ENCODE measurements at places on chromosomes 11 and 22. TPM values are rescaled to one million over a fixed set of nuclear protein-coding genes. Genes with fewer than 3 reads are reported as not detected.

GRCh38 chr11:132523929-132524328 lies 1008.4 kb downstream of the OPCML start:
- no peak for DNase-seq

DNA sequence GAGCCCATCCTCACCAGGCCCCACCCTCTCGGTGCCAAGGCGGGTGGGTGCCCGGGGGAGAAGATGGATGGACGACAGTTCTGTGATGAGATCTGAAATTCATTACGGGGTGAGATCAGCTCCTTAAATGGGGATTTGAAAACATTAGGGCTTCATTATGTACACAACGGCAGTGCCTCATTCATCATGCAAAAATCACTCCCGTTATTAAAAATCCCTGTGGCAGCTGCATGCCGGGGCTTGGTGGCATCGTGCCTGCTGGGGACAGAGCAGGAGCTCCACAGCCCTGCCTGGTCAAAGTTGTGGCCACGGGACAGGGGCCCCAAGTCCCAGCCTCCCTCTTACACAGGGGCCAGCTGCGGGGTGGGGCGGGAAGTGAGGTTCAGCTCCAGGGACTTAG lies 20.2 kb downstream of the OTUB1 start:
- DNase-seq, result no peak

DNA sequence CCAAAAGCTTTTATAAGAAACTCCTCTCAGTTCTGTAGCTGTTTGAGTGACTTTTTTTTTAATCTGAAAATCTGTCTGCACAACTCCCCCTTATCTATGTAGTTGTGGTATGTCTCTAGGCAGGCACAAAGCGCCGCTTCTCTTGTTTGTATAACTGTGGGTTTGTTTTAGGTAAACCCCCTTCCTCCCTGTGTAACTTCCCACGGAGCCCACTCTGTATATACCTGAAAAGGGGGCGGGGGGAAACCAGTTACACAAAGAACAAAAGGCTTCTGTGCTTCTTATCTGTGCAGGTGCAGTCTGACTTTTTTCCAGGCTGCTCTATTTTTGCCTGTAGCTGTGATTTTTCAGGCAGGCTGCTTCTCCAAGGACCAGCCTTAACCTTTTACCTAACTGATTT lies 13.2 kb downstream of the OR10AG1 start:
- DNase-seq, result no peak

- DNase-seq, result peak; percentile 21
Measured at GRCh38 chr11:87281496-87281895, 243.8 kb downstream of the TMEM135 start.

GRCh38 chr22:19410941-19411689 lies 20.4 kb downstream of the HIRA start:
- no peak for DNase-seq

GRCh38 chr11:134223121-134223520 lies 646 bp downstream of the NCAPD3 start:
- no peak for DNase-seq

ZFTA gene
- polyA plus RNA-seq, result 52.7 TPM

All from renal pelvis (tissue), 12 donors.